ENCODE measurements at places on chromosomes 7 and 10.

GRCh38 chr10:63209705-63210104 lies 76.6 kb downstream of the NRBF2 start:
- no peaks in the 10 kb centered on the region for H3K27me3 ChIP-seq
- no peak for DNase-seq
- no peak overlapping the region for H3K27ac ChIP-seq
- H3K4me3 ChIP-seq: no peak overlapping the region
- peaks cover 51% of the 10 kb centered on the region for H3K36me3 ChIP-seq

DNA sequence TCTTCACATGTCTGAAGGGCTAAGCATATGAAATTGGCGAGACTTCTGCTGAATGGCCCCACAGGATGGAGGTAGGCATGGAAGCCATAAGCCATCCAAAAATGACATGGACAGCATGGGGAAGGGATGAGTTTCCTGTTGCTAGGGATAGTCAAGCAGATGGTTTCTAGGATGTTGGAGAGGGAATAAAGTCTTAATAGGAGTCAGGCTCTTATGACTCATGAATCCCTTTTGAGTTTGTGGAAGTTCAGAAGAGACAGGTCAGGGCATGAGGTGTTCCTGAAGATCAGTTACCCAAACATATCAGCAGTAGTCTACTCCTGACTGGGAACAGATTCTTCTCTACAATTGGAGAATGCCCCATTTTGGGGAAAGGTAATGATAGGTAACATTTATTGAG lies 243.9 kb downstream of the REEP3 start:
- H3K4me1 ChIP-seq: no peaks in the 10 kb centered on the region
- no peak for DNase-seq
- H3K4me3 ChIP-seq: no peak overlapping the region
- H3K36me3 ChIP-seq: no peaks in the 10 kb centered on the region

DNA sequence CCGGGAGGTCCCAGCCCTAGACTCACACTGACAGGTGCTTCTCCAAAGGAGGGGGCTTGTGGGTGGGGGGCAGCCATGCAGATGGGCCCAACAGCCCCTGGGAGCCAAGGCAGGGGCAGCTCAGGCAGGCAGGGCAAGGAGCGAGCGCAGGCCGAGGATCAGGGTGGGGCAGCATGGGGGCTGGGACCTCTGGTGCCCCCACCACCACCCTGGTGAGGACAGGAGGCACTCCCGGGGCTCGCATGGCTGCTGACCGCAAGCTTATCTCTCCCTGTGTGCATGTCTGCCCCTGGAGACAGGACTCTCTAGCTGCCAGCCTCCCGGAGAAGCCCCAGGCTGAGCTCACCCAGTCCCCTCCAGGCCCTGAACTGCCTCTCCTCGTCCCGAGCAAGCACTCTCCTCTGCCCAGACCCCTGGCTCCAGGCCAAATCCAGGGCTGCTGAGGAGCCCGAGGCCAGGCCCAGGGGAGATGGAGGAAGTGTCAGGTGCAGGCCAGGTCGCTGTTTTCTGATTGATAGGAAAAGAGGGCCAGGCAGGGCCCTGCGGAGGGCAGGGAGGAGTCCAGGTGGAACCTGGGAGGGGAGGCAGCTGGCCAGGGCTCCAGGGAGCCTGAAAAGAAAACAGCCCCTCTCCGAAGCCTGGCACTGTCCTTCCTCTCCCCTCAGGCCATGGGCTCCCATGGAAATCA lies 39.0 kb downstream of the PDGFA start:
- H3K27me3 ChIP-seq: no peaks in the 10 kb centered on the region
- no peak overlapping the region for H3K27ac ChIP-seq
- DNase-seq: no peak
- no peak overlapping the region for H3K4me3 ChIP-seq

DNA sequence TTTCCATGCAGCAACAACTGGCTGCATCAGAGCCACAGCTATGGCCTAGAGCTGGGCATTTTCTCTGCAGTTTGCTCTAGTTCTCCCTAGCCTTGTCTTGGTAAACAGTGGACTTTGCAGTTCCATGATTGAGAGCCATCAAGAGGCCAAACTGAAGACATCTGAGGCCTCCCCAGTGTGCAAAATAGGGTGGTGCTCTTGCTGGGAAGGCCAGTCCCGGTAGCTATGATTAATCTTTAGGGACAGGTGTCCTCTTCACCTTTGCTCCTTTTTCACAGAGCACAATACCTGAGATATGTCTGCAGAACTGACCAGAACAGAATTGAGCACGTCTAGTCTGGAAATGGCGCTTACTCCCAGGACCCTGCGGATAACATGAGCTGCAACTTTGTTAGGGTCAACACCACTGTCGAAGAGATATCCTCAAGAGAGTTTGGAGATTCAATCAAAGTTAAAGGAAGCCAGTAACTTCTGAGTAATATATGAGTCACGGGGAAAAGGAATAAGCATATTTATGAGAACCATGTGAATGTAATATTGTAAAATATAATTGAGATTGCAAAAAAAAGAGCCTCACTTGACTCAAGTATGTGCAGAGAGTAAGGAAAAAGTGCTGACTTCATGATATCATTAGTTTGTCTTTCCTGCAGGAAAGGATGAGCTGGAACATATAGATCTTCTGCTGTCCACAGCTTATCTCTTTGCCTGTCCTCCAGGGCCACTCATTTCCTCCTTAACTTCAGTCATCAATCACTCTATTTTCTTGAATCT lies 76.7 kb downstream of the ANK3 start:
- H3K27ac ChIP-seq: no peak overlapping the region
- H3K4me3 ChIP-seq: no peak overlapping the region
- H3K36me3 ChIP-seq: no peaks in the 10 kb centered on the region
- no peak for DNase-seq

DNA sequence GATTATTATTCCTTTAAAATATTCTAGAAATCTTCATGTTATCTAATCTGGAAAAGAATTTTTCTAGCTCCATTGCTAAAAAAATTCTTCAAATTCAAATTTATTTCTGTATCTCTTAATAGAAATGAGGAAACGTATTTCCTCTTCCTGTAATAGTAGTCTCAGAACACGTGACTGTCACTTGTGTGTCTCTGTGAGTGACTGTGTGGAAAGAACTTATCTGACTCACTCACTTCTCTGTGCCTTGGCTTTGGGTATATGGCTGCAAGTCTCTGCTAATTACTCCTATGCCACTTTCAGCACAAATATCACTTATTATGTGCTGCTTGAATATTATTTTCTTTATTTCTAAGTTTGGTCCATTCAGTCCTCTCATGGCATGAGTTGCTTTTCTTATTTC lies 132.7 kb downstream of the CNTNAP2 start:
- no peaks in the 10 kb centered on the region for H3K4me1 ChIP-seq
- no peaks in the 10 kb centered on the region for H3K27me3 ChIP-seq
- no peaks in the 10 kb centered on the region for H3K36me3 ChIP-seq
- H3K4me3 ChIP-seq: no peak overlapping the region
- no peak overlapping the region for H3K27ac ChIP-seq

DNA sequence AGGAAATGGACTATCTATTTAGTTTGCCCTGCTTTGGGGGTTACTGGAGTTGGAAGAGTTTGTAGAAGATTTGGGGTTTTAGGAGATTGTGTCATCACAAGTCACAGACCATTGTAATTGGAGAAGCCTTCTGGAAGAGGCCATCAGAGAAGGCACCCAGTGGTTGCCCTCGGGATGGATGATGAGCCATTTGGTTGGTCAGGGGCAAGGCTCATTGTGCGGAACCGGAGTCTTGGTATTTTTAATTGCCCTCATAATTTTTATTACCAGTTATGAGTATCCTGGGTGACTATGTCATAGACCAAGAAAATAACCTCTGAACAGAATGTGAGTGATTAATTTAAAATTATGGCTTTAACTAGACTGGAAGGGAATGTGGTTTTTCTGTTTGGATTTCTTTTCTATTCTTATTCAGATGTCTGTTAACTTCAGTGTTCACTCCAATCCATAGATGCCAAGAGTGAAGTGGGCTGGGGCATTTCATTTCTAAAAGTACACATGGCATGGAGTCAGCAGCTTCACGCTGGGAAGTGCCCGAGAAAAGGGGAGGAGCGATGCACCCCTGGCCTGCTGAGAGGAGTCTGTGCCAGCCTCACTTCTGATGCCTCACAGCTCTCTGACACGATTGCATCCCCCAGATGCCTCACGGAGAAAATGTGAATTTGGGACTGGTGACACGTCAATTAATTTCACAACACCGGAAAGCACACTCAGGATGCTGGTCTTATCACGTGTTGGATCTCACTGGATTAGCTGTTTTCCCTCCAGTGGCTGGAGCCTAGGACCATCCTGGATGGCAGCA lies 225.6 kb upstream of the IGFBP3 start:
- no peak overlapping the region for H3K27ac ChIP-seq
- no peaks in the 10 kb centered on the region for H3K27me3 ChIP-seq
- H3K4me3 ChIP-seq: no peak overlapping the region
- H3K36me3 ChIP-seq: no peaks in the 10 kb centered on the region
- no peaks in the 10 kb centered on the region for H3K4me1 ChIP-seq

DNA sequence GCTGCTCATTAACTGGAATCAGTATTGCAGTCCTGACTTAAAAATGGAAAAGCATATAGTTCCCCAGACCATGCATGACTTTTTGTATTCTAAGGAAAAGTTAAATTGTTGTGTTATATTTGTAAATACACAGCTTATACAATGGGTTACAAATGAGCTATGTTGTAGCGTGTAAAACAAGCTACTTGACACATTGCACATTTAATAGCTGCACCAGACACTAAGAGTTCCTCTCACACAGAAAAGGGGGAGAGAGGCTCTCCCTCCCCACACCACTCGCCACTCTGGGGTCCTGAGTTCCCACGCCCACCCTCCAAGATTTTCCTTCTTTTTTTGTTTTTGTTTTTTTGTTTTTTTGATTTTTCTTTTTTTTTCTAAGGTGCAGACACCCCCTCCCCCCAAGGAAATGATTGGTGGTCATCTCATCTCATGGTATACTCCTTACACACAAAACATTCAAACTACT lies 6.3 kb downstream of the KLF6 start:
- no peaks in the 10 kb centered on the region for H3K27me3 ChIP-seq
- H3K4me1 ChIP-seq: peaks cover 70% of the 10 kb centered on the region
- no peak overlapping the region for H3K27ac ChIP-seq
- no peak for DNase-seq
- H3K36me3 ChIP-seq: peaks cover 51% of the 10 kb centered on the region
- peak overlapping the region; percentile 92 for H3K4me3 ChIP-seq

DNA sequence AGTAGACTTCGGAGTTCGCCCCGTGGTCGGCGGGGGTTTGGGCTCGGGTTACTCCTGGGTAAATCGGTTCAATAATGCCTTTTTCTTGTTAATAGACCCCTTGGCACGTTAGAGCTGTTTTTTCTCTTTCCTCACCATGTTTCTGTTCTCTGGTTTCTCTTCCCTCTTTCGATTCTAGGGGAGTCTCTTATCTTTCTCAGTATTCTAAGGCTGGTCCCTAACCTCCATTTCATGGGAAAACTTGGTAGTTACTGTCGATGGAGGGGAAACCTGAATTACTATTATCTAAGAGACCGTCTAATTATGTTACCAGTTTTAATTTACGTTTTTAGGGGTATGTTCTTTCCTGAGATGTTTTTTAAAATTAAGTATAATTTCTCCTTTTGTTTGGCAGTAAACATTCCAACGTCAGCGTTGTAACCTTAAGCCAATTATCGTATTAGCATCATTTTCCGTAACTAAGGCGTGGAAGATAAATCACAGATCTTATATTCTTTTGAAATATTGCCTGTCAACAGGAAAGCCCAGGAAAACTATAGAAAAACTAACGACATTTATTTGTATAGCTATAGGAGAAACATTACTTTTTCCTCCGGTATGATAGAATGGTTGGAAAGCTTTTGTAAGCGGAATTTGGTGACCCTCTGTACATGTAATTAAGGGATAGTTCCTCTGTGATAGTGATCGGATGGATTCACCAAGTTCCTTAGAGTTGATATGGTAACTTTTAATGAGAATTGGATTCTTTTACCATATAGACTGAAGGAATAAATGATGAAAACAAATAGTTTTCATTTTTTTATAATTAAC lies 847 bp downstream of the BTAF1 start:
- peaks cover 9% of the 10 kb centered on the region for H3K4me1 ChIP-seq
- DNase-seq: no peak
- no peaks in the 10 kb centered on the region for H3K27me3 ChIP-seq
- peak overlapping the region; percentile 70 for H3K4me3 ChIP-seq

DNA sequence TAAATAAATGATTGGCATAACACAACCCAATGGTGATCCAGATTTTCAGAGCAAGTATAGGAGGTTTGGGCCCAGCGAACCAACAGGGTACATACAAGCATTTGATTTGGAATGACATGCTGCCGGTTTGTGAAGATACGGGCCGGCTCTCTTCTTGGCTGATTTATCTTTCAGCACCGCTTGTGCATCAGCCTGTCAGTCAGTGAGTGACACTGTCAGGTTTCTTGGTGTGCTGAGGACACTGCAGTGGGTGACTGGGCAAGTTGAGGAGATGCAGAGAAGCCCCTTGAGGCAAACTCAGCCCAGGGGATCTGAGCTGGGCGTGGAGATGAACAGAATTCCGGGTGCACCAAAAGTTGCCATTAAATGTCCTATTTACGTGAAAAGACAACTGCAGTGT lies 194.5 kb downstream of the SNX10 start:
- H3K27ac ChIP-seq: no peak overlapping the region
- no peaks in the 10 kb centered on the region for H3K36me3 ChIP-seq
- no peaks in the 10 kb centered on the region for H3K4me1 ChIP-seq

DNA sequence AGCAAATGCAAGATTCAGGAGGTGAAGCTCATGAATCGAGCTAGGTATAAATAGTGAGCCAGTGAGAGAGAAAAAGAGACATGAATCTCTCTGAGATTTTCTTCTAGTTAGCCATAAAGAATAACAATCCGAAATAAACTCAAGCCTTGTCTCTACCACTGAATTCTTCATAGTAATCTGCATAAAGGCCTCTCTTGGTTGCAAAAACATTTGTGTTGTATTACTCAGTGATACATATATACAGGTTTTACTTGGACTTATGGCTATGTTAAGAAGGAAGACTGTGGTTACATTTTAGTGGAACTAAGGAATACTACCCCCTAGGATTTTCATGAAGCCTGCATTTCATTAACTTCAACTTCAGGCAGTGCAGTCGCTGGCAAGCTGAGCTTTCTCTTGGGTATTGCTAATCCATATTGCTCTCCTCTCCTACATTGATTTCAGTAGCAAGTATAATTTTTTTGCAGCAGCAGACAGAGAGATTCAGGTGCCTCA lies 72.7 kb upstream of the TRIL start:
- DNase-seq: no peak
- no peaks in the 10 kb centered on the region for H3K36me3 ChIP-seq
- H3K27me3 ChIP-seq: no peaks in the 10 kb centered on the region
- no peaks in the 10 kb centered on the region for H3K4me1 ChIP-seq
- no peak overlapping the region for H3K27ac ChIP-seq

DNA sequence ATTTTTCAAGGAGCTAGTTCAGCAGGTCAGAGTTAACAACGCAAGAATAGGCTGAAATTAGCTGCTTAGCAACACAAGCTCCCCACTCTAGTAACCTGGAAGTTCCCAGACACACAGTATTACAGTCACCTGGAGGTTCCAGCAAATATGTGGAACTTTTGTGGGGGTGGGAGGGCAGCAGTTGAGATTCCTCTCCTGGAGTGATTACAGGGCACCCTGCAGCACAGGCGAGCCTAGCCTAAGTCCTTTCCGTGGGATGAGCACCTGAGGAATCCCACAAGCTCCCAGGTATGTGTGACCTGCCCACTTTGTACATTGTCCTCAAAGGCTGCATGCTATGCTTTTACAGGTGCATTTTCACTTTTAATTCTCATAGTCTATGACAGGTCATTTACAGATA lies 13.6 kb downstream of the TPK1 start:
- H3K36me3 ChIP-seq: no peaks in the 10 kb centered on the region
- no peak overlapping the region for H3K27ac ChIP-seq
- H3K4me1 ChIP-seq: peaks cover 53% of the 10 kb centered on the region
- DNase-seq: no peak
- no peaks in the 10 kb centered on the region for H3K27me3 ChIP-seq
- H3K4me3 ChIP-seq: no peak overlapping the region

- H3K4me3 ChIP-seq: no peak overlapping the region
- H3K27me3 ChIP-seq: no peaks in the 10 kb centered on the region
- H3K4me1 ChIP-seq: no peaks in the 10 kb centered on the region
- DNase-seq: no peak
- H3K27ac ChIP-seq: no peak overlapping the region
- no peaks in the 10 kb centered on the region for H3K36me3 ChIP-seq
Measured at GRCh38 chr7:155856656-155857055, 44.4 kb upstream of the SHH start.

All from naive thymus-derived CD4-positive, alpha-beta T cell (primary cell).